ENCODE measurements at places on chromosomes 1 and 21. TPM values are rescaled to one million over a fixed set of nuclear protein-coding genes. Genes with fewer than 3 reads are reported as not detected.
A peak's percentile ranks its signal among the peaks of the same experiment; 100 is the strongest.

MX1 gene
- total RNA-seq = 6.6 TPM

VWA5B1 gene
- total RNA-seq = not detected

GRCh38 chr1:94092210-94092613, 28.7 kb downstream of the ABCA4 start:
- peak; percentile 94 for DNase-seq

CYP4Z1 gene
- total RNA-seq = not detected

- DNase-seq = no peak
Observed at GRCh38 chr21:19781881-19782652, 1216.1 kb upstream of the NCAM2 start.

Data from SJSA1 (cell line).